ENCODE measurements at places on chromosomes 5 and 9.

DNA sequence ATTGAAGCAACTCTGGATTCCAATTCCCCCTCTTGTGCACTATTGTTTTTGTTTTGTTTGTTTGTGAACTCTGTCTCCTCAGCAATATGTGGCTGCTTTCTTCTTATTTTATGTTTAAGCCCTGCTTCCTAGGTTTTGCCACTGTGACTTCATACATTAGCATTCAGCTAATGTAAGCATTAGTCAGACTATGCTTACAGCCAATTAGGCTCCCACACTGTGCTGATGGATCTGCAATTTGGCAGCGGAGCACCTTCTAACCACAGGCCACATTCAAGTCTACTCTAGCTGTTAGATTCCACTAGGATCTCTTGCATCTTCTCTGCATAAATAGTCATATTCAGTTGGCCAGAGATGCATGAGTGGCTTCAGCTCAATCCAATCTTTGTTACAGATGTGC, 9.6 kb upstream of the BICD2 start:
- DNase-seq = no peak

DNA sequence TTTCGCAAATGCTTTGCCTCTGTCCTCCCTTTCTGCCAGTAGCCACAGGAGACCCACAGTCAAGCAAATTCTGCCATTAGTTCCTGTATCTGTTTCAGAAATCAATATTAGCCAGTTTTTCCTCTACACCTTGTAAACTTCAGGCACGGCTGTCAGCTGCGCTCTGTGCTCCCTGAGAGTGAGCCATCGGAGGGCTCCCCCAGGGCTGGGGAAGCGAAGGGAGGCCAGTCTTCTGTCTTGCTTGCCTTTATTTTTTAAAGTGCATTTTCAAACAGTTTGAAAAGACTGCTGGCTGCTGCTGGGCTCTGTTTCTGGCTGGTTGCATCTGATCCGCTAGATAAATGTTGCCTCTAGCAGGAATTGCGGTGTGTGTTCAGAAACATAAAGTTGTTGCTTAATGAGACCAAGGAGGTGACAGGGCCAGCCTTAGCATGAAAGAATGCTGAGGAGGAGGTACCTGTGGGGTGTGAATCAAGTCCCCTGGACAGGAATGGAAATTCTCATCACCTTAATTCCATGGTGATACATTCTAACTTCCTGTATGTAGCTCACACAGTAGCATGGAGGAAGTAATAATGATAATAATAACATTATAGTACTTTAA, 421.7 kb upstream of the KIF2A start:
- DNase-seq = no peak

DNA sequence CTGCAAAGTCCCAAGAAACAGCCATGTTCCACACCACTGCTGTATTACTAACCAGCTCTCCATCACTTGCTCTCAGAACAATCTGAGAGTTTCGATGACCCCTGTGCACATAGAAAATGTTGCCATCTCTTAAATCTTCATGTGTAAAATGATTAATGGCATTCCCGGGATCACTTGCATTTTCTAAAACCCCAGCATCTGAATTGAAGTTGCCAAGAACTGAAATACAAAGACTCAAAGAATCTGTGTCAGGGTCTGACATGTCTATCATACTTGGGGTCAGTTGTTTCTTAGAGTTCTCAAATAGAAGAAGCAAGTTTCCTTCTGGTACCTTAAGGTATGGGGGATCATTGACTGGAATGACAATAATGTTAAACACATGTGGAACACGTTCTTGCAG, 115.1 kb downstream of the ESM1 start:
- no peak for DNase-seq

DNA sequence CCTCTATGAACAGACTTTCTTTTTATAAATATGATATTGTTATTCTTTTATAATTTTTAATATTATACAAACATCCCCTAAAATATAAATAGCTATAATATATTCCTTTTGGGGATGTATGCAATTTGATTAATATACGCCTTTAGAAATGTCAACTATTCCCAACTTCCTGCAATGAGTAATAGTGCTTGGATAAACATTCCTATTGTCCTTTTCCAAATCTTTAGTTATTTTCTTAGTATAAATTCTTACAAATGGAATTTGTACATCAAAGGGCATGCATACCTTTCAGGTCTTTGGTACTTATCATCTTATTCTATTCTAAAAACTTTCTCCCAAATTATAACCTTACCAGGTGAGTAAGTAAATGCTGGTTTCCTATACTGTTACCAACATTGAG, 6.2 kb downstream of the NLN start:
- no peak for DNase-seq

DNA sequence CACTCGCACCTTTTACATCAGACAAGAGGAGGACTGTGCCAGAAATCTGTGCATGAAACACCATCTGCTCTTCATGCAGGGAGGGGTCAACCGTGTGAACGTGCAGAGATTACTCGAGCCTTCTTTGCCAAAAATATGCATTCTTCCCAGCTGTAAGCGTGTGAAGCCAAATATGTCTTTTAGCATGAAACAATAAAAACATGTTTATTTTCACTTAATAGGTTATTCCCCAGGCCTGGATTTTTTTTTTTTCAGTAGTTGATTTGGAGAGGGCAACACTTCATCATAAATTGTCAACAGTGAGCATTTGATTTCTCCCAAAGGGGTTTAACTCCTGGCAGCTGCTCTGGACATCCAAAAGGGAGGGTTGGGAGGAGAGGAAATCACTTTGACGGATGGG, 23.8 kb downstream of the PLAC8L1 start:
- no peak for DNase-seq

- no peak for DNase-seq
These were observed 80.3 kb downstream of the GADD45G start for GRCh38 chr9:89684912-89685636.

DNA sequence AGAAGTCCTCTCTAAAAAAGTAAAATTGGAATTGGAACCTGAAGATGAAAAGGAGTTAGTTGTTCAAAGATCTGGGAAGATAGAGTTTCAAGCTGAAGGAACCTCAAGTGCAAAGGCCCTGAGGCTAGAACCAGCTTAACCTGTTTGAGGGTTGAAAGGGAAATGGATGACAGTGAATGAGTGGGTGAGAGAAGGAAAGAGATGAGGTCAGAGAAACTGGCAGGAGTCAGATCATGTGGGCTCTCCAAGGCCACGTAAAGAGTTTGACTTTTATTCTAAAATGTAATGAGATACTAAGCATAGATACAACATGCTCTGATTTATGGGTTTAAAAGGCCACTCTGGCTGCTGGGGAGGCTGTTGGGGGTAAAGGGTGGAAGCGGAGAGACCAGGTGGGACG, 2.5 kb upstream of the RAD23B start:
- no peak for DNase-seq

GRCh38 chr9:69574057-69574456, 98.1 kb downstream of the APBA1 start:
- DNase-seq = no peak
